ENCODE measurements at places on chromosomes 2 and 18.

DNA sequence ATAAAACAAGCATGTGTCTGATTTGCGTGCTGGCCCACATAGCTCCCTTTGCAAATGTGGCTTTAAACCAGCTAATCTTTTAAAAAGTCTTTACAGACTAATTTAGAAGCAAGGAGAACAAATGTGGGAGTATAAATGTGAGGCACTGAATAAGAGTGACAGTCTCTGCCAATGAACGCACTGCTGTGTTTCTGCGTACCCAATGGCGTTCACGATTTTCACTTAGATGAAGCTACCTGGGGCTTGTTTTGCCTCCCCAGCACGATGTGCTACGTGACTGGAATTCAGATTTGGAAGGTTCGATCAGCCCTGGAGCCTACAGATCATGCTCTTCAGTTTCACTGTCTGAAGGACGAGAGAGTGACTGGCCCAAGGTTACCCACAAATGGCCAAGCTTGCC is 10.8 kb upstream of the CRACDL start:
- no peak for DNase-seq

DNA sequence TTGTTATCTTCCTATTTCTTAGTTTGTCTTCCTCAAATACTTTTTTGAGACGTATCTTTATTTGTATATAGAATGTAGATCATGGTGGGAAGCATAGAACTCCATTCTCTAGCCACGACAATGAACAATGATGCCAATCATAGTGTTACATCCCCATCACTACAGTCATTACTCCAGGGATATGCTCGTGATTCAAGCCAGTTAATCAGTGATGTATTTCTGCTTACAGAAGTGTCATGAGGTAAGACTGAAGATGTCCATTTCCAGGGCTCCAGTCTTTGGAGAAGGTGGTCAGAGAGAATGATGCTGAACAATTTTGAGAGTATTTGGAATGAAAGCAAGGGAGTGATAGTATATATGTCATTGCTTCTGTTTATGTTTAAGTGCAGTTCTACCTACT is 777.2 kb upstream of the TMEFF2 start:
- no peak for DNase-seq

DNA sequence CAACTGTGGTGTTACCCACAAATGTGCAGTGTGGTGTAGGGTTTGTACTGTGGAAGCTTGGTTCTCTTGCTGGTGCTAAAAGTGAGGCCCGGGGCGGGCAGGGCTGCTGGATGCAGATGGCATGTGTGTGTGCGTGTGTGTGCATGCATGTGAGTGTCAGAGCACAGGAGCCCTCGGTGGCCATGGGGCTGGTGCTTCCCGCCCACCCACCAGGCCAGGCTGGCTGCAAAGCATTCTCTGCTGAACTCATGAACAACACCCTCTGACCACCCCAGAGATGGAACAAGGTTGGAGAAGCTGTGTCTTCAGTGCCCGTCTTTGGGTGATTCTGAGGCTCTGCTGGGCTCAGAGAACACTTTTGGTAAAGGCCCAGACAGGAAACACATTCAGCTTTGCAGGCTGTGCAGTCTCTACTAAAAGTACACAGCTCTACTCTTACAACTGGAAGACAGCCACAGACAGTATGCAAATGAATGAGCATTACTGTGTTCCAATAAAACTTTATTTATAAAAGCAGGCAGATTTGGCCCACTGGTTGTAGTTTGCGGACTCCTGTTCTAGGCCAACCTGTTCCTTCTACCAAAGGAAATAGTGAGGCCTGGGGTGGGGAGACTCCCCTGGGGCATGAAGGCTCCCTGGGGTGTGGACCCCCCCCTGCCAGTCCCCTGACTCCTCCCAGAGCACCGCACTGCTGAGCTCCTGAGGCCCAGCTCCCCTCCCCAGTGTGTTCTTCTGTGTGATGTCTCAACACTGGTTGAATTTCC is 225.3 kb upstream of the HDAC4 start:
- DNase-seq = no peak

- DNase-seq = no peak
Measured at GRCh38 chr2:215613280-215613679, 177.4 kb upstream of the FN1 start.

- DNase-seq = no peak
Measured at GRCh38 chr2:128315829-128316776, 2.6 kb downstream of the HS6ST1 start.

- no peak for DNase-seq
Measured at GRCh38 chr2:191228861-191229260, 16.3 kb upstream of the MYO1B start.

DNA sequence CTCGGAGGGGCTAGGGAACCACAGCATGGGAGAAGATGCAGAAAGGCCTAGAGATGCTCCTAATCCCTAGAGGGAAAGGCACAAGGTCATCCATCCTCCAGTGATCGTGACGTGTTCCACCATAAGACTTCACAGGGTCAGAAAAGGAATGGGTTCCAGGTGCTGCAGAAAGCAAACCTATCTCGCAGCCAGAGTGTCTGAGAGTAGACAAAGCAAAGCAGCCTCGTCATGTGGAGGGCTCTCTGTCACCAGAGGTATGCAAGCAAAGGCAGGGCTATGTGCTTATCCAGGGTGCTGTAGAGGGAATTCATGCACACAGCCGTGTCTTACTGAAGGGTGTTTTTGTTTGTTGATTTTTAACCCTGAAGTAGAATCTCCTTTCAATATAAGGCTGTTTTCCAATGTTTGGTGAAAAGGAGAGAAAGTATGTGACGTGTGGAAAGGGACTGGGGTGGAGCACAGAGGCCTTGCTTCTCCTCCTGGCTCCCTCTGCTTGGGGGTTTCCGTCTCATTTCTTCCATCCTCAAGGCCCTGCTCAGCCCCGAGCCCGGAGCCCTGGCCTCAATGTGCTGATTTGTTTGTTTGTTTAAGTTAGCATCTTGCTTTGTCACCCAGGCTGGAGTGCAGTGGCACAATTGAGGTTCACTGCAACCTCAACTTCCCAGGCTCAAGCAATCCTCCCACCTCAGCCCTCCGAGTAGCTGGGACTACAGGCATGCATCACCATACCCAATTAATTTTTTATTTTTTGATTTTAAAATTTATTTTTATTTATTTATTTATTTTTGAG is 3.0 kb downstream of the GPR55 start:
- no peak for DNase-seq

GRCh38 chr2:159410276-159410675 is 123.8 kb upstream of the WDSUB1 start:
- DNase-seq = no peak

DNA sequence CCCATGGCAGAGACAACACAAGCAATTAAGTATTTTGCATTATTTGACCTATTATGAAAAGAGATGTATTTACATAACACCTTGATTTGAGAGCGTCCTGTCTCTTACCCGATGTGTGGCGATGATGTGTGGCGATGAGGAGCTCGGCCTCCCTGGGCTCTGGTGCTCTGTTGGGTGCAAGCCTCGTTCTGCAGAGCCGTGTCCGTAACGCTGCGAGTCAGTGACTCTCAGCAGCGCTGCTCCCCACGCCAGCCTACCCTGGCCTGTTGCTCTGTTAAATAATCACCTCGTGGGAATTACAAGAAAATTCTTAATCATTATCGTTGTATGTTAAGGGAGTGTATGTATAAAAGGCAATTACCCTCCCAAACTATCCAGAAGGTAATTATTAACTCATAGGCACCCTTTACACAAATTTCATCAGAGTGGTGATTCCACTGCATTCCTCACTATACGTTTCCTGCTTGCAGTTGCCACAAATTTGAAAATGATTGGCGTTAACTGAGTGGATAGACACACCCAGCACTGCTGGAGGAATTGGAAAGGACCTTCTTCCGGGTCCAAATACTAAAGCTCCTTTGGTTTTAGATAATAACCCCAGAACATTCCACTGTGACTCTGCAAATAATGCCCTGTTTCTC is 52.0 kb upstream of the NFATC1 start:
- DNase-seq = no peak

Data from NCI-H2081 treated with DMSO at 0.1 percent for 48 hours (cell line).